ENCODE measurements at places on chromosomes 12 and 14. TPM values are rescaled to one million over a fixed set of nuclear protein-coding genes. Genes with fewer than 3 reads are reported as not detected.

The DBX2 gene
- 0.12 TPM for polyA plus RNA-seq

The BIN2 gene
- 3.8 TPM for polyA plus RNA-seq

The SIX6 gene
- not detected for polyA plus RNA-seq

The ERBB3 gene
- polyA plus RNA-seq = 103 TPM

The KRT86 gene
- polyA plus RNA-seq = not detected

The TMEM233 gene
- polyA plus RNA-seq = 1.5 TPM

DNA sequence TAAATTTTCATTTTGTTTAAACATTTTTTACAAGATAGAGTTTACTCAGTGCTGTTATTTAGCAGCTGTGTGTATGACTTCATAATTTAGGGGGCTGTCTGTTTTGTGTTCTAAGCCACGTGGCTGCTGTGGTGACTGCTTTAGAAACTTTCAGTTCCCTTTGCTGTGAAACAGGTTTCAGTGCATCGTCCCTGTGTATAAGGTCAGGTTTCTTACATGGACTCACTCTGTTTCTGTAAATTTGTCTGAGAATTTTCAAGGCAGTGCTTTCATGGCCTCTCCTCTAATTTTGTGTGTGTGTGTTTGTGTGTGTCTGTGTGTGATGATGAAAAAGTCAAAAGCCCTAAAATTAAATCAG, 32.4 kb downstream of the BICD1 start:
- no peak for DNase-seq

GRCh38 chr14:69247676-69248440, 12.1 kb upstream of the GALNT16 start:
- DNase-seq = no peak

GRCh38 chr14:98069712-98070171, 1202.3 kb downstream of the BCL11B start:
- DNase-seq = peak; percentile 35

- DNase-seq = no peak
These were observed 94.5 kb downstream of the LRRIQ1 start for GRCh38 chr12:85130646-85131045.

DNA sequence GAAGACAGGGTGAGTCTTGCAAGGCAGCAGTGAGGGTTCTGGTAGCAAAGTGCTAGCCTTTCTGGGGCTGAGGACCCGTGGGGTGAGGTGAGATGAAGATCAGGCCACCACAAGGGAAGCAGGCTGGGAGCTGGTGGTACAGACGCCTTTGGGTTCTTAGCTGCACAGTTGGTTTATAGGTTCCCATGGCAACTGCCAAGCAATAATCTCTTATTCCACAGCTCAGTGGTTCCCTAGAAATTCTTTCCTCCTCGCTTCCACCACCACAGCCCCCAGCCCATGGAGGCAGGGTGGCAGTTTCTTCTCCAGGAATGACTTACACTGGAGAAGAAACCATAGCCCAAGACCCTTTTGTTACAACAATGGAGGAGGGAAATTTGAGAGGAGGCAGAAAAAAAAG, 82.1 kb downstream of the CMKLR1 start:
- no peak for DNase-seq

DNA sequence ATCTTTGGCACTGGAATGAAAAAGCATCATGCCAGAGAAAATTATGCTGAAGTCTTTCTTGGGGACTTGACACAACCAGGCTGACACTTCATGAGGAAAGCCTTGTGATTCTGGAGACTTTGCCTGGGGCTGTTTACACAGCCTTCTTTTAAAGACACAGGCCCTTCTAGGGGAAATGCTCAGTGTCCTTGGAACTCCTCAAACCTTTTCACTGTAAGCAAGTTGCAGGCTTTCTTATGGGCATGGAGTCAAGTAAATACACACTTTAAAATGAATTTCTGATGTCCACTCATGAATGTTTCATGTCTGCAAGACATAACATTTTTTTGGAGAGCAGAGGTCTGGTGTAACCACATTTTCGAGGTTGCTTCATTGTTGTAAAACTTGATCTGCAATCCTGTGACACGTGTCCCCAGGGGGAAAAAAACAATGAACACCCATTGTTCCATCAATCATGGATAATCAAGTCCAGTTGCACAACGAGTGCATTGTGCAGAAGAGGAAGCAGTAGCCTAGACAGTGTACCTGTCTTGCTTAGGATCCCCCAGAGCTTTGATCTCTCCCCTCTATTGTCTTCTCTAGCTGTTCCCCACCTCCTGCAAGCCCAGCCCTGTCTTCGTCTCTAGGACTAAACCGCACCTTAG, 155.1 kb upstream of the PRICKLE1 start:
- DNase-seq = no peak

- DNase-seq = no peak
These were observed 89.3 kb downstream of the SPTSSA start for GRCh38 chr14:34372786-34373185.

GRCh38 chr14:90503582-90503981, 106.8 kb downstream of the CALM1 start:
- DNase-seq = no peak

DNA sequence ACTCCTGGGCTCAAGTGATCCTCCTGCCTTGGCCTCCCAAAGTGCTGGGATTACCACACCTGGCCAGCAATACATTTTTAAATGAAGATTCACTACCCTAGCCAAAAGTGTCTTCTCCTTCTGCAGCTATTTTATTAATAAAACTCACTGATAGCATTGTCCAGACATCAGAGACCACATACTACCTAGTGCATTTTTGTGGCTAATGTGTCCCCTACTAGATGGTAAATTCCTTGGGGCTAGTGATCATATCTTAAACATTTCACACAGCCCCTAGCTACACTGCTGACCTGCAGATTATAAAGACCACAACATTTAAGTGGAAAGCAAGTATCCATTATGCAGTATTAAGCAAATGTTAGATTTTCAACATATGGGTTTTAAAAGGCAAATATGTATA, 17.0 kb downstream of the DTD2 start:
- DNase-seq = no peak

GRCh38 chr12:128236525-128236924, 30.4 kb upstream of the TMEM132C start:
- DNase-seq = no peak

DNA sequence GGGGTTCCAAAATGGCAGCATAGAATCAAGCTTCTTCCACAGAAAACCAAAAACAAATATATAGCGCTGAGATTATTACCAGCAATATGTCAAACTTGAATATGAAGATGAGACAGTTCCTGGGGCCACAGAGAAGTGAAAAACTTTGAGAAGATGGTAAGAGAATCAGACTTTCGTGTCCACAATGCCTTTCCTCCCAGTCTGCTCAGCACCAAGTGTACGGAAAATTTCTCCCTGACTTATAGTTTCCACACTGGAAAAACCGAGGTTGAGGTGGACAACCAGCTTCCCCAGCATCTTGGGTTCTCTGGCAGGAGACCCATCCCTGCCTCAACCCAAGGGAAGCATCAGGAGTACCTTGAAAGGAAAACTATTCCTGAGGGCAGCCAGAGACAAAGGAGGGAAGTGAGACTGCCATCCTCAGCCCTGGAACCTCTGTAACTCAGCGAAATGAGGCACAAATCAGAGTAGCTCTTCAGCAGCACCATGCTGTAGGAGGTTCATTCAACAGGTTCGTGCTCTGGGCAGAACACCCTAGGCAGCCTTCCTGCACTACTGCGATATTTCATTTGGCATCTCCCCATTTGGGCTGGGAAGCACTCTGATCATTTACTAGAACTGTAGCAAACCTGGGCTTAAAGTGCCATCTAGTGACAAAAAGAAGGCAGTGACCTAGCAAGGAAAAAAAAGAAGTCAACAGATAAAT, 52.4 kb upstream of the CAPRIN2 start:
- no peak for DNase-seq

DNA sequence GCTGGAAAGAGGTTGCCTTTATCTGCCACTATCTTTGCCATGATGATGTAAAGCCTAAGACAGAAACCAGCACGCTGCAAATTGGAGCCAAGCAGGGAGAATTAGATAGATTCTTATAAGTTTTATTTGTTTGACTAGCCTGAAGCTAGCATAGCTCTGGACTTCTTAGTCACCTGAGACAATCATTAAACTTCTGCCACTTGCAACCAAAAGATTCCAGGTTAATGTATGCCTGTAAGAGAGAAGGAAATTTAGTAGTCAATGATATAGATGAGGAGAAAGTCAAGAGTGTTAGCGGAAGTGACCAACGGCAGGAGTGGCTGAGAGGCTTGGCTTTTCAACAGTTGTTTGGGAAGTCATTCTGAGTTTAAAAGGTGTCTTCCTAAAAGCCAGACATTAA, 1106.6 kb downstream of the VRK1 start:
- no peak for DNase-seq

Measured in left renal pelvis (tissue), 4 donors.